ENCODE measurements at places on chromosomes 12 and 14.

DNA sequence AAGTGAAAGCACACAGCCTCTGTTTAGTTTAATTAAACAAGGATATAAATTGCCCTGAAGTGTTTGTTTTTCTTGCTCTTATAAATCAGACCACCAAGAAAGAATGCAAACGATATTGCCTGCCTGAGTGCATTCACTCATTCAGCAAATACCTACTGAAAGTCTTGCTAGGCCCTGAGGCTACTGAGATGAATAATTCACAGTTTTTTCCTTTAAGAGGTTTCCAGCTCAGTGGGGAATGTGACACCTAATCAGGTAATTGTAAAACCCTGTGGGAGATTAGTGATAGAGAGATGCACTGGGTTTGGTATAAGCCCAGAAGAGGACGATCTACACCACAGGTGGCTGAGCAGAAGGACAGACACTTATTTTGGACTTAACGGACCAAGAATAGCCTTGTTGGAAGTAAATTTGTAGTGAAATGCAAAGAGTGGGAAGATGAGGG is 151.4 kb downstream of the SLC35F4 start:
- DNase-seq, result no peak

DNA sequence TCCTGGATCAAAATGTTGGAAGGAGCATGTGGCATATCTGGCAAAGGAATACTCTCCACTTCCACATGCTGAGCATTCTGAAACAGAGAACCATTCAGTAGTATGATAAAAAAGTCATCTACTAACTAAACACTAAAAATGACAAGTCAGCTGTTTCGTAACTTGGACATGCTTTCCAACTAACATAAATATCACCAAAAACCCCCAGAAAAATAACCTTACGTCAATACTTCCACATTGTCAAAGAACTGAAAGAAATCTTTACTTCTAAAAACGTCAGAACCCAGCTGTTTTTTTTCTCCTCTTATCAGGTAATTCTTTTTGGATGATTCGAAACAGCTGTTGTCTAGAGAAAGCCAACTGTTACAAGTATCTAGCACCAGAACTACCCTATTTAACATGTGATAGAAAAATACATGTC is 8.2 kb downstream of the WBP11 start:
- no peak for DNase-seq

- peak; percentile 8 for DNase-seq
Measured at GRCh38 chr12:188910-189621, 24.9 kb downstream of the SLC6A12 start.

GRCh38 chr12:67649261-67649569 is 670 bp downstream of the DYRK2 start:
- DNase-seq, result no peak

DNA sequence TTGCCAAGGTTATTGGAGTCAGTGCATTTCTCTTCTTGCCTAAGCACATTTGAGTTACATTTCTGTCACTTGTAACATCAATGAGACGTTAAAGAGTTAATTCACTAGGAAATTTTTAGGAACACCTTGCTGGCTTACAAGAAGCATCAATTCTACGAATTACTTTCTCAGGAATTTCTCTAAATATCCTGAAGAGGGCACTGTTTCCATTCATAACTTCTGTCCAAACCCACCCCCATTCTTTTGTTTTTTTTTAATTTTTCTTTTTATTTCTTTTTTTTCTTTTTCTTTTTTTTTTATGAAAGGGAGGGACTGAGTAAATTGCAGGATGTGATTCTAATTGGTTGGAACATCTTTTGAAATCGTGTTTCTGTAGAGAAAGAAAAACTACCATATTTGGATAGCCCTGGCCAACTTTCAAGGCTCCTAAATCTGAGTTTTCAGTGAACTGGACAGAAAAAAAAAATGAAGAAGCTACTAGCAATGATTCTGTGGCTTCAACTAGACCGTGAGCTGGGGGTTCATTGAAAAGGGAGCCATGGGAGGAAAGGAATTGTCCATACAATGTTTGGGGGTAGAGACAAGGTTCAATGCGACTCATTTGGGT is 285.3 kb downstream of the DAD1 start:
- DNase-seq, result no peak

- DNase-seq, result no peak
Measured at GRCh38 chr14:99667821-99668220, 16.3 kb upstream of the CYP46A1 start.

- DNase-seq, result no peak
Measured at GRCh38 chr14:95490727-95491451, 25.6 kb downstream of the SYNE3 start.

DNA sequence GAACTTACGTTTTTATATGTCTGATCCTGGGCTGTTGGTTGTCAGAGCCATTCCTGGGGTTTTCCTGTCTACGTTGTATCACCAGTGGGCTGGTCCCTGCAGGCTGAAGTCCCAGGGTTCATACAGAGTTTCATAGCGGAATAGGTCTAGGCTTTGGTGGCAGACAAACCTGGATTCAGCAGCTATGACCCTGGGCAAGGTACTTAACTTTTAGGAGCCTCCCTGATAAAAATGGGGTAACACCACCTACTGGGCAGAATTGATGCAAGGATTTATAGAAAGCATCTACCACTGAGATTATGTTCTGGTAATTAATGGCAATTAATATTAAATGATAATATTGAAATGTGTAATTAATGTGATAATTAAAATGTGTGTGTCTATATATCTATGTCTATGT is 141.2 kb downstream of the SYNE2 start:
- no peak for DNase-seq

DNA sequence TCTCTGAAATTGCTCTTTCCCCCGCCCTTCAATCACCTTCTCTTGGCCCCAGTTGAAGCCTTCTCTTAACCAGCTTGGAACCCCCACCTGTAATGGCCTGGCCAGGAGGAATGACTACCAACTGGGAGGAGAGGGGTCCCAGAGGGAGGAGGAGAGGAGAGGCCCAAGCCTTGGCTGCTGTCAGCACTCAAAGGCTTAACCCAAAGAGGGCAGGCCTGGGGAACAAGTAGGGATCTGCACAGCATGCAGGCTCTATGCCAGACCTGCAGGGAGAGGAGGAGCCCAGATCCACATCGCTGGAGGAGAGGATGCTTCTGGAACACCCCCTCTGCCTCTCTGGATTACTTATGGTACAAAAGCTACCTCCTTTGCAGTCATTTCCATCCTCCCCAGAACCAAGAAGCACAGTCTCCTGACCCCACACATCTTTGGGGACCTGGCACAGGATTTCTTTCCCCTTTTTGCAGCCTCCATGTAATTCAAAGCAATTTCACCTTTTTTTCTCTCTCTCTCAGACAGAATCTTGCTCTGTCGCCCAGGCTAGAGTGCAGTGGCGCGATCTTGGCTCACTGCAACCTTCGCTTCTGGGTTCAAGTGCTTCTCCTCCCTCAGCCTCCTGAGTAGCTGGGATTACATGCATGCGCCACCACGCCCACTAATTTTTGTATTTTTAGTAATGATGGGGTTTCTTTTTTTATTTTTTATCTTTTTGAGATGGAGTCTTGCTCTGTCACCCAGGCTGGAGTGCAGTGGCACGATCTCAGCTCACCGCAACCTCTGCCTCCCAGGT is 6.2 kb downstream of the RARG start:
- no peak for DNase-seq

DNA sequence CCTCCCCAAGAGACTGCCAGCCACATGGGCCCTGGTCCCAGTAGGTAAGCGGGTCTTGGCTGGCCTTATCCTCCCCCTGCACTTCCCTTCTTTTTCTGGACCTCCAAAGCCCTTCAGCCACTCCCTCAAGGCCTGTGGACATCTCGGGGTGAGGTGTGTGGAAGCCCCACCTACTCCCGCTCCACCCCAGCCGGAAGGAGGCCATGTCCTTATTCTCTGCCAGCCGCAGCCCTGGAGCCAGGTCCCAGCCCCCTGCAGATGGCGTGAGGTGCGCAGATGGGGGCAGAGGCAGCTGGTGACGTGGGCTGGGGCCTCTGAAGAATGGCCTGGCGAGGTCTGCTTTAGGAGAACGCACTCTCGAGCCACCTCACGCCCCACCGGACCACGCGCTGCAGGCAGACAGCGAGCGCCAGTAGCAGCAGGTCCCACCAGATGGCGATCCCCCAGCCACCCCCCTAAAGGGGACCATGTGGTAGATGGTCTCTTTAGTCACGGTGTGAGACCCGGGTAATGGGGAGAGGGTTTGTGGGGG is 167.1 kb downstream of the TSPAN9 start:
- DNase-seq, result no peak

DNA sequence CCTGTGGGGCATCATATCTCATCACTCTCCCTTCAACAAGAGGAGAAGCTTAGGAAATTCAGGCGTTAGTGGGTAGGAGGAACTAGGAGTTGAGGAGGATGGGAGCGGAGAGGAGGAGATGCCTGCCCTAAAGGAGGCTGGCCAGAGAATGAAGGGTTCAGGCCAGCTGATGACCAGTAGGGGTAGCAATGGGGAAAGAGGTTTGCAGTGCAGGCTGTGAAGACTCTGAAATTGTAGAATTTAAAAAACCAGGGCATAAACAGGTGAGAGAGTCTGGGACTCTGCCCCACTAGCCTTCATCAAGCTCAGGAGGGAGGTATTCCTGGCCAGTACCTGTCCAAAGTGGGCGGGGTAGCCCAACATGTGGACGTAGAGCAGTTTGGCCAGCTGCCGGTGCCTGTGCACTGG is 809 bp downstream of the AP1G2 start:
- no peak for DNase-seq

DNA sequence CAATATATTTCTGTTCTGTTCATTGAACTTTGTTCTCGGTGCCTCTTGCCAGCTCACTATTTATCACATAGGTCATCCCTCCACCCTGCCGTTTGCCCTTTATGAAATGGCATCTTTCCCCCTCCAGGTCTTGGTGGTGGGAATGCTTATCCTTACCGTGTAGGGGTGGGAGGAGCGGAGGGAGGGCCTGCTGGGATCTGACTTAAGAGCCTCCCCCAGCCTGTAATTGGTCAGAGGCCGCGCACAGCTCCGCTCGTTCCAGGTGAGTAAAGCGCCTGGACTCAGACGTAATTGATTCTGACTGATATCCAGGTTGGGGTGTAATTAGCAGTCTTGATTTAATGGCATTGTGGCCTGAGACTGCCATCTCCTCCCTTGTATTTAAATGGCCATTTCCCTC is 185.3 kb downstream of the TSPAN9 start:
- no peak for DNase-seq

- DNase-seq, result no peak
Measured at GRCh38 chr14:39318574-39318973, 84.9 kb downstream of the MIA2 start.

DNA sequence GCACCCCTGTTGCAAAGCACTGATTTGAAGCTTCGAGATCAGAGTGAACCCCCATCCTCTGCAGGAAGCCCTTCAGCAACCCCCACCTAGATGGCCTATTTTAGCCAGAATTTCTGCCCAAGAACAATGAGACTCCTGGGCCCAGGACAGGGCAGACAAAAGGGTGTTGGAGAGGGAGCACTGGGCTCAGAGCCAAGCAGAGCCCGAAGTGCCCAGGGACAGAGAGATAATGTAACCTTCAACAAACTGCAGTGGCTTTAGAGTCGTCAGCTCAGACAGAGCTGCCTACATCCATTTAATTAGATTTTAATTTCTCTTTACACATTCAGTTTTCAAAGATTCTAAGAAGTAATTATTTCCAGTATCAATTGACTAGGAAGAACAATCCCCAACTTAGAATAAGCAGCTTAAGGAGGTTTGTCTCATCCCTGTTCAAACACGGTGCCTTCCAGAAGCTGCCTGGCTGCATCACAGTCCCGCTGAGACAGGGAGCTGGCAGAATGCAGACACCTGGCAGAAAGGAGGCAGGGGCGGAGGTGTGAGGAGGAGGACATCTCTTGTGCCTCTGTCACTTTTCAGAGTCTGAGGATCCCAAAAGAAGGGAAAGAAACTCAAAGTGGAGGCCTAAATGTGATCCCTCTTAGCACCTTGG is 504.9 kb upstream of the CCDC196 start:
- DNase-seq, result no peak

- no peak for DNase-seq
Measured at GRCh38 chr12:120328228-120328627, 649 bp upstream of the PLA2G1B start.

GRCh38 chr12:9079082-9079481 is 36.6 kb downstream of the A2M start:
- no peak for DNase-seq

DNA sequence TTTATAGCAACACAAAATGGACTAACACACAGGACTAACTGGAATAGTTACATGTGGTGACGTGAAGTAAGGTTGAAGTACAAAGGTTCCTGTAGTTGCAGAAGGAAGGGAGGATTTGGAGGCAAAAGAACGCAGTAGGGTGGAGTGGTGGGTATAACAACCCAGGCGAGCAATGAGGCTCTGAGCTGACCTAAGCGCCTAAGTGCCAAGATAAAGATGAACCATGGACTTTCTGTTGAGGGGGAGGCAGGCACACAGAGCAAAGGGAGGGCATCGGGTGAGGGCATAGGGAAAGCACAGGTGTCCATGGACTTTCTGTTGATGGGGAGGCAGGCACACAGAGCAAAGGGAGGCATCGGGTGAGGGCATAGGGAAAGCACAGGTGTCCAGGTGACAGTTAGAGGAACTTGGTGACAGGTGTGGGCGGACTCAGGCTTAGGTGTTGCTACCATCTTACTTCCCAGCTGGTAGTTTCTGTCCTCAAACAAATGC is 15.2 kb downstream of the SCNN1A start:
- no peak for DNase-seq

GRCh38 chr12:49901026-49901425 is 2.7 kb downstream of the FAIM2 start:
- no peak for DNase-seq

DNA sequence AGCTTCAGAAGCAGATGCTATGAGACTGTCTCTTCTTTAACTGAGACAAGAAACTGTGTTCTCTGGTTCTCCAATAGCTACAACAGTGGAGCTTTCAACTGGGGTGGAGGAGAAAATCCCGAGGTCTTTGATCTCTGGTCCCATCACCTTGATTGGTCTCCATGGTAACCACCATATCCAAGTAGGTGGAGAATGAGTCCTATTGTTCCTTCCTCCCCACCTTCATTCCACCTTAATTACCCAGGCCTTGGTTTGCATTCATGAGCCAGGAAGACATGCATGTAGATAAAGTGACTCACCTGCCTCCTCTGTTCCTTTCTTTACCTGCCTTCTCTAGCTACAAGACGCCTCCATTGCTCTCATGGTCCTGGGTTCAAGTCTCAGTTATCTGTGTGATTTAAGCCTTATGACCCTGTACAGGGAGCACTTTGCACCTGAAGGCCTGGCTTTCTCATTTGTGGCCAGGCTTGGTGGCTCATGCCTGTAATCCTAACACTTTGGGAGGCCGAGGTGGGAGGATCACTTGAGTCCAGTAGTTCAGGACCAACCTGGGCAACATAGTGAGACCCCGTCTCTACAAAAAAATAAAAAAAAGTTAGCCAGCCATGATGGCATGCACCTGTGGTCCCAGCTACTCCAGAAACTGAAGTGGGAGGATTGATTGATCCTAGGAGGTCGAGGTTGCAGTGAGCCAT is 157.7 kb upstream of the TBX3 start:
- DNase-seq, result no peak

DNA sequence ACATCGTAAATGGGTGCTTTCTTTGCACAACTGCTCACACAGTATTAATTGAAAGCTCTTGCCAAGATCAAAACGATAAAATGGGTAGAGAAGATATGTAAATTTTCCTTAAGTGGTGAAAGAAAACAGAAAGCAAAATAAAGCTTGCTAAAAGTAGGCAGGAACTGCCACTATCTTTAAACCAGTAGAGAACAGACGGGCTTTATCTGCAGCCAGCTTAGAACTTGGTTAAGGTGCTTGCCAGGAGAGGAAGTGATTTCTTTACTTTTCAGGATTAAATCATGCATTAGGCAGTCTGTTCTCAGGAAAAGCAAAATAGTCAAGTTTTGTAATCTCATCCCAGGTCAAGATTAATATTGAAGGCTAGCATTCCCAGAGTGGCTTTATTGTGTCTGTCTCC is 56.9 kb upstream of the CCDC175 start:
- no peak for DNase-seq

GRCh38 chr14:44700694-44701093 is 193.6 kb upstream of the FSCB start:
- DNase-seq, result peak; percentile 32

Data from RCC 7860 (cell line).